Lower leg skin (tissue), 4 donors: ENCODE measurements at places on chromosomes 11 and 22. TPM values are rescaled to one million over a fixed set of nuclear protein-coding genes. Genes with fewer than 3 reads are reported as not detected.
A peak's percentile ranks its signal among the peaks of the same experiment; 100 is the strongest.

- peak; percentile 73 for DNase-seq
Observed at GRCh38 chr11:64894070-64894811, 15.8 kb upstream of the EHD1 start.

FADS1 gene
- 7.3 TPM for total RNA-seq

DNA sequence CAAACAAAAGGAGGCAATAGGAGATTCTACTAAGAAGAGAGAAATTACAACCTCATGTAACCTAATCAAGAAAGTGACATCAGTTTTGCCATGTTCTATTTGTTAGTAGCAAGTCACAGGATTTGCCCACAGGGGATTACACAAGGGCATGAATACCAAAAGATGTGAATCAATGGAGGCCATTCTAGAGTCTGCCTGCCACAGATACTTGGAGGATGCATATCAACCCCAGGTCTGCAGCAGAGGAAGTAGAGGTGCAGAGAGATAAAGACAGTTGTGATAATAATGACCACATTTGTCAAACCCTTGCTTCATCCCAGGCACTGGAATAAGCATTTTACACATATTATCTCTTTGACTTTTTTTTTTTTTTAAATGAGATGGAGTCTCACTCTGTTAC lies 2.4 kb upstream of the ASCC2 start:
- DNase-seq, result no peak

REXO2 gene
- total RNA-seq, result 106 TPM

PSMA1 gene
- 73.7 TPM for total RNA-seq

GRCh38 chr11:126345759-126346585 lies 9.5 kb upstream of the ST3GAL4 start:
- DNase-seq, result peak; percentile 77

DNA sequence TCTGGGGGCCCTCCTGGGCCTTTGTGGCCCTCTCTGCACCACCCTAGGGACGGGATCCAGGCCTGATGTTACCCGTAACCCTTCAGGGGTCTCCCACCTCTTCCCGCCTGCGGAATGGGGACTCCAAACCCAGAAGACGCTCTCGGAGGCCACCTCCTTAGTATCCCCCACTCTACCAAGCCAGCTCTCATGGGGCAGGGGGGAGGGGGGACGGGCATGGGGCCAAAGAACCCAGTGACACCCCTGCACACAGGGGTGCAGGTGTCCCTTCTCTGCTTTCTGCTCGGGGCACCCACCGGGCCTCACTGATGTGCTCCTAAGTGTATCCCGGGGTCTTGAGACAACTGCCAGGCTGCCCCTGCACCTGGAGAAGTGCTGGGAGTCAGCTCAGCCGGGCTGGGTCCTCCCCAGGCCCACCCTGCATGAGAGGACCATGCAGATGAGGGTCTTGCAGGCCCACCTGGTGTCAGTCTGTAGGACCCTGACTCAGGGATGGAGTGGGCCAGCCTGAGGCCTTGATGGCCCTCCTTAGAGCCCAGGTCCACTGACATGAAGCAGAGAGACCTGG lies 176.9 kb downstream of the IGLL1 start:
- no peak for DNase-seq

DNA sequence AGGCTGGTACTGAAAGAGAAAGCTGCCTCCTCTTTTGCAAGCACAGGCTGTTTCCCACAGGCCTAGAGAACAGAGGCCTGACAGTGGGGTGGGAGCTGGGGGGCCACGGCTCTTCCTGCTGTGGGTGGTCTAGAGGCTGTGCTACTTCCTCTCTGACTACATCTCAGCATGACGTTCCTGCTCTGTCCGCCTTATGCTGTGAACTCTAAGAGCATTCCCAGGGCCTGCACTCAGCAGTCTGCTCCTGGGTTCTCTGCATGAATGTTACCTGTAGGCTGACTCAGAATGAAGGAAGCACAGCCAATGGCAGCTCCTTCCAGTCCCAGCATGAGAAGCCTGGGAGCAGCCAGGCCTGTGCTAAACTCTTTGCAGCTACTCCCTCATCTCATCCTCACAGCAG lies 534.3 kb downstream of the NTM start:
- DNase-seq, result no peak

C11orf21 gene
- total RNA-seq, result 0.62 TPM

DNA sequence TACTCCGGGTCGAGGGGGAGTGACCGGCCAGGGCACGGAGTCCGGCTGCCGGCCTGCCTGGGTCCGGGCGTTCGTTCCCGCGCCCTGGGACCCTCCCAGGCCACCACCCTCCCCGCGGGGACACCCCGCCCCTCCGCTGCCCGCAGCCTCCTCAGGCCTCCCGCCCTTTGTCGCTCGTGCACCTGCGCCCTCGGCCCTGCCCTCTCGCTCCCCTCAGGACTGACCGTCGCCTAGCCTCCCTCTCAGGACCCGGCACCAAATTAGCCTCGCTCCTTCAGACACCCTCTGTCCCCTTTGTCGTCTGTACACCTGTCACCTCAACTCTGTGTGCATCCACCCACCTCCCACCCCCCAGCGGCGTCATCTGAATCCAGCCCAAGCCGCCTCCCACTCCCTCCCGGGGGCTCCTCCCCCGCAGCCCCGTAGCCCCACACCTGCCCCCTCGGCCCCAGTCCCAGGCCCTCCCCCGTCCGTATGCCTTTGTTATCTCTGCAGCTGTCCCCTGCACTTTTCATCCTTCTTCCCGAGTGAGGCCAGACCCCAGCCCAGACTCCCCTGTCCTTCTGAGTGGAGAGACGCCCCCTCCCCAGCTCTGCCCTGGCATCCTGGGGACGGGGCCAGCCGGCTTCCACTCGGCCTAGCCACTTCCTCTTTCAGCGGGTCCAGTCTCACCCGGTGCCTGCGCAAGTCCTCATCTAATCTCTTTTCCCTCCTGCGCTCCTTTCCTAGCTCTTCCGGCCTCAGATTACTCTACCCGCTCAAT lies 643 bp downstream of the TIGD3 start:
- DNase-seq, result no peak

DNA sequence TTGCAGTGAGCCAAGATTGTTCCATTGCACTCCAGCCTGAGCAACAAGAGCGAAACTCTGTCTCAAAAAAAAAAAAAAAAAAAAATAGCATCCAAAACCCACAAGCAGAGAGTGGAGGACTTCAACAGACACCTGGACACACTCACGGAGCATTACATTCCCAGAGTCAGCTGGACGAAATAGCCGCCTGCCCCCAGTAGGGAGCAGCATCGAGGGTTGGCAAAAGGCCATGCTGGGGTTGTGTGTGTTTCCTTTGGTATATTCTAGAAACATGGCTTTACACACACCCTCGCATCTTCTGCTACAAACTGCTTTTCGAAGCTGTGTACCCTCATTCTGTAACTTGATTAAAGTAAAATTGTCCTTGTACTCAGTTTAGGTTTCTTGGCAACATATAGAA lies 5.3 kb downstream of the ADA2 start:
- DNase-seq, result no peak

DNA sequence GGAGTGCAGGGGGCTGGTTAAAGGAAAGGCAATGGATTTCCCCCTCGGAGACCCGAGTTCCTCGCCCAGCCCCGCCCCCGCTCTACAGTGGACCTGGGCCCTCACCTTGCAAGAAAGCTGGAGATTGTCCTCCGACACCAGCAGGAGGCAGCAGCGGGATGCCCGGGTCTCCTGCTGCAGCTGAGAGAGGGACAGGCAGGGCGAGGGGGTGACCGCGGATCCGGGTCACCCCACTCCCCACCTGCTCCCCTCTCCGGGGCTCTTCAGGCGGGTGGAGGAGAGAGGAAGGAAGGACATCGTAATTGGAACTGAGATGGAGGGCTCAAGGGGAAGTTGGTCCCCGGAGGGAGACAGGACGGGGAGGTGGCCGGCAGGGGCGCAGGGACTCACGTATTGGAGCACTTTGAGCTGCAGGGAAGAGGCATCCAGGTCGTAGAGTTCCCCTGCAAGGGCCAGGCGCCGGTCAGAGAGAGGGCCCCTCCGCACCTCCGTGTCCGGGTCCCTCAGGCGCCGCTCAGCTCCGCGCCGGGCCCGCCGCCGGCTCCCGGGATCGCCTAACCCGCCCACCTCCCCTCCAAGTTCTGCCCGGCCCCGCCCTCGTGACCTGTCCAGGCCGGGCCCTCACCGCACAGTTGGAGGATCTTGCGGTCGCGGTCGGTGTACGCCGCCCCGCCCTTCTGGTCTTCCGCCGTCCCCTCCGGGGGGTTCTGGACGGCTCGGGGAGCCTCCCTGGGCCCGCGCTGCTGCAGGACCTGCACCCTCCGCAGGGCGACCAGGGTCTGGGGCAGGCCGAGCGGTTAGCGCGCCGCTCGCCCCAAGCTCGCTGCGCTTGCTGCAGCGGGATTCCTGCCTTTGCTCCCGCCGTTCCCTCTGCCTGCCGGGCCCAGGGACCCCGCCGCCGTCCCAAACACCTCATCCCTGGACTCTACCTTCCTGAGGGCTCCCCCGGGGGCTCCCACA lies 84.1 kb downstream of the PDE2A start:
- no peak for DNase-seq

- peak; percentile 92 for DNase-seq
Observed at GRCh38 chr22:42648368-42649245, 585 bp downstream of the CYB5R3 start.

GRCh38 chr11:17563961-17564686 lies 17.1 kb downstream of the OTOG start:
- peak; percentile 82 for DNase-seq

- no peak for DNase-seq
Observed at GRCh38 chr22:28481725-28482124, 197.9 kb downstream of the TTC28 start.

YPEL1 gene
- total RNA-seq, result 2.5 TPM

TNNI2 gene
- 17.7 TPM for total RNA-seq

- no peak for DNase-seq
Observed at GRCh38 chr11:34296412-34296811, 61.4 kb downstream of the ABTB2 start.

- no peak for DNase-seq
Observed at GRCh38 chr11:63906585-63906984, 10.4 kb downstream of the RCOR2 start.

DNA sequence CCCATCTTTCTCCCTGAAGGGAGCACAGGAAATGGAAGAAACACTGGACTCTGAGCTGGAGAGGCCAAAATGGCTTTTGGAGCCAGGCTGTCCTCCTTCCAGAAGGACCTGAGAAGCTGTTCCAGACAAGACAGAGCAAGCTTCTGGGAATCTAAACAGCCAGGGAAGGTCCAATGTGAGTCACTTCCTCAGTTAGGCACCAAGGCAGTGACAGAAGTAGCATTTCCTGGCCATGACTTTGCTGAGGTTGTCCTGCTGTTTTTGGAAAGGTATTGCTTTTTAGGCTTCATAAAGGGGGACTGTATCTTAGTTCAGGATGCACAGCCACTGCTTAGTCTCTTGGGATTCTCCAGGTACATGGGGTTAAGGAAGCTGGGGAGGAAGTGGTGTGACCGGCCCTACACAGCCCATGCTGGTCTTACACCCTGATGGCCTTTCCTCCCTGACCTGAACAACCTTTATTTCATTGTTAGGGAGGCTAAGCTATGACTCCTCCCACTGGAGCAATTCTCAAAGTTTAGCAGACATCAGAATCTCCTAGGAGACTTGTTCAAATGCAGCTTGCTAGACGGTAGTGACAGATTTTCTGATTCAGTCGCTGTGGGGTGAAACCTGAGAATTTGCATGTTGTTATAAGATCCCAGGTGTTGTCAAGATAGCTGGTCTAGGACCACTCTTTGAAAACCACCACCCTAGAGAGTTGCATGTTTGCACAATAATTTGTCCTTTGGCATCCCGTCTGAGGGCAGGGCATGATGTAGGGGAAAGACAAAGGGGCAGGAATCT lies 6.8 kb upstream of the INSC start:
- no peak for DNase-seq

SLC17A6 gene
- total RNA-seq, result not detected

C11orf42 gene
- not detected for total RNA-seq

OR5A2 gene
- not detected for total RNA-seq

DNA sequence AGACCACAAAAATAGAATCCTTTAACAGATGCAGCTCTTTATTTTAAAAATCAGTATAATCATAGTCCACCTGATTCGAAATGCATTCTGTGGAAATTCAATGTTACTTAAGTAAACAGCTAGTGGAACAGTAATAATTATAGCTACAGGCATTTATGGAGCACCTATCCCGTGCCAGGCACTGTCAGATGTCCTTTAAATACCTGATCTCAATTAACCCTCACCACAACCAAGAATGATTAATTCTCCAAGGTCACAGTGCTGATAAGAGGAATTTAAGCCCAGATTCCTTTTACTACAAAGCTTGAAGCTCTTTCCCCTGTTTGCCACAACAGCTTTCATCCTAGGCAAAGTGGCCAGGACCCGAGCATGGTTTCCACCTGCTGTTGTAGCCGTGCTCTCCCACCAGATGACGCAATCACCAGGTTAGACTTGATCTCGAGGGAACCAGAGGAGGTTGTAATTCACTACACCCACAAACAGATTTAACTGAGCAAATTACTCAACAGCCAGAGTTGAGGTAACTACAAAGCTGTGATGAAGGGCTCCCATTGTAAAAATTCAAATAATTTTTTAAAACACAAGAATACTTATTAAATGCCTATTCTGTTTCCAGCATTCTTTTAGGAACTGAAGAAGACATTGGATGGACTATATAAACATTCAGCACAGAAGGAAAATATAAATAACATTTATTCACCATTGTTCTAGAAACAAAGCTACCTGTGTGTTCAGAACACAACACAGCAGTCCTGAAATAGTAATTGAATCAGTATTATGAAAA lies 10.3 kb downstream of the PRDM10 start:
- DNase-seq, result peak; percentile 34

GGT5 gene
- 54.4 TPM for total RNA-seq

- peak; percentile 89 for DNase-seq
Observed at GRCh38 chr11:67584881-67585873, 1.6 kb downstream of the GSTP1 start.

GRCh38 chr11:110249066-110249465 lies 47.3 kb downstream of the RDX start:
- no peak for DNase-seq

DNA sequence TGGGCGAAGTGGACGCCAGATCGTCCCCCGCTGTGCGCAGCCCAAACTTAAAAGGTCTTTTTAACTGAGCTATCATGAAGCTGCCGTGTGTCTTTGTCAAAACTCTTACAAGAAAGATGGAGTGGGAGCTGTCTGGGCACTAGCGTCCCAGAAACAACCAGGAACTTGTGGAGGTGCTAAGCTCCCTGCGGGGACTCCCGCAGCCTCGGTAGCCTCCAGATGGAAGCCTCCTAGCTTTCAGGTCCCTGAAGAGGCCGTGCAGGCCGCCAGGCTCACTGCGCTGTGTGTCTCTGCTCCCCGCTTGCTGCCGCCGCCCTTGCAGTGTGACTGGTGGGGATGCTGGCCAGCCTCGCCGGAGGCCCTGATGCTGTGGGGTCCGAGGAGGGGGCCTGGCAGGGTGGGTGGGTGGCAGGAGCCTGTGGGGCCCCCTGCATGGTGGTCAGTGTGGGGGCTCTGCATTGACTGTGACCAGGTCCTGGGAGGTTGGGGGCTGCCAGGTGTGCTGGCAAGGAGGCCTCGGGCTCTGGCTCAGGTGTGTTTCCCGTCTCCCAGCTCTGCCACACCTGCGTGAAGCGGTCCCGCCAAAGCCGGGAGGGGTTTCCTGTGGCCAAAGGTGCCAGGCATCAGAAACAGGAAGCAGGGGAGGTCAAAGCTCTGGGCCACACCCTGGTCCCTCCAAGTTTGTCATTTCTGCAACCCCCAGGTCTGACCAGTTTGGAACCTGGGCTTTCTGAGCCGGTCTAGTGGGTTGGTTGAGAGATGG lies 1.2 kb downstream of the TRABD start:
- no peak for DNase-seq
